ENCODE measurements at places on chromosomes 7 and 10. TPM values are rescaled to one million over a fixed set of nuclear protein-coding genes. Genes with fewer than 3 reads are reported as not detected.

Gene SEPTIN14
- not detected for total RNA-seq

Gene CDC123
- total RNA-seq: 61.8 TPM

Gene CXCL12
- 75.0 TPM for total RNA-seq

Gene ADRB1
- total RNA-seq: 0.34 TPM

Gene TEX47
- not detected for total RNA-seq

Gene UNCX
- not detected for total RNA-seq

Gene ZNF467
- total RNA-seq: 3.6 TPM

Gene MGAM2
- total RNA-seq: 0.16 TPM

Gene CYP3A5
- 105 TPM for total RNA-seq

Gene IGF2BP3
- total RNA-seq: 1.7 TPM

Gene FAM25A
- total RNA-seq: not detected

Gene HYAL4
- total RNA-seq: not detected

Gene DNAJC12
- total RNA-seq: not detected

Gene OPN1SW
- not detected for total RNA-seq

Gene CCDC172
- not detected for total RNA-seq

Gene XRCC2
- total RNA-seq: 1.1 TPM

Gene PLPP4
- not detected for total RNA-seq

Gene CYP2C19
- total RNA-seq: not detected

Gene HOXA6
- total RNA-seq: 2.7 TPM

Gene GIMAP5
- total RNA-seq: 41.6 TPM

Gene MIOS
- 24.7 TPM for total RNA-seq

Gene IL6
- not detected for total RNA-seq

Gene KAT6B
- total RNA-seq: 47.8 TPM

Data from subcutaneous adipose tissue (tissue), 4 donors.